ENCODE measurements at places on chromosomes 5 and 9.

DNA sequence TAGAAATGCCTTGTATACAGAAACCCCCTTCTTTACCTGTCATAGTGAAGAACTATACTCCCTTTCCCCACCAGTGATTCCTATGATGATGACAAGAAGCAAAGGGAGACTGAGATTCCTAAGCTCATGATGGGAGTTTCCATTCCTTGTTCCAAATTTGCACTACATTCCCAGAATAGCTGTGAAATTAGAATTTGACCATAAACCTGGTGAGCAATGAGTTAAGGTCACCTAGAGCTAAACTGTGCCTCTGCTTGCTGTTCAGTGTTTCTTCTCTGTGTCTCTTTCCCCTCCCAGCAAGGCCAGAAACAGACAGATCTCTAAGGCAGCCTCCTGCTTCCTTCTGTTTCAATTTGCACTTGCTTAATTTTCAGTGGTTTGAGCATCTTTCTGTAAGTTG lies 332.1 kb downstream of the PIK3R1 start:
- DNase-seq: no peak

GRCh38 chr9:130844044-130844451 lies 9.0 kb downstream of the ABL1 start:
- no peak for DNase-seq

GRCh38 chr9:121399883-121400607 lies 30.0 kb upstream of the STOM start:
- peak; percentile 24 for DNase-seq

DNA sequence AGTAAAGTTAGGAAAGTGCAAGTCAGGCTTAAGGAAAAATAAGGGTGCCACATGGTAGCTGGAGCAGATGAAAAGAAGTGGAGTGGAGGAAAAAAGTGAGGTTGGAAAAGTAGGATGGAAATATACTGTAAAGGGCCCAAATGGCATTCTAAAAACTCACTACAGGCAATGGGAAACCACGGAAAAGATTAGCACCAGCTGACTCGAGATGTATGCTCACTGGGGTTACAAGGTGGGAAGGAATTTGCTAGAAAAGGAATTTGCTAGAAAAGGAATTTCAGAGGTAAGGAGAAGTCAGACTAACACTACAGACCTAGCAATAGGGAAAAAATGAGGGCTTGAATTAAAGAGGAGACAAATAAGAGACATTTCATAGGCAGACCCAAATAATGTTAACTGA lies 3.6 kb downstream of the PSMD5 start:
- peak; percentile 25 for DNase-seq

DNA sequence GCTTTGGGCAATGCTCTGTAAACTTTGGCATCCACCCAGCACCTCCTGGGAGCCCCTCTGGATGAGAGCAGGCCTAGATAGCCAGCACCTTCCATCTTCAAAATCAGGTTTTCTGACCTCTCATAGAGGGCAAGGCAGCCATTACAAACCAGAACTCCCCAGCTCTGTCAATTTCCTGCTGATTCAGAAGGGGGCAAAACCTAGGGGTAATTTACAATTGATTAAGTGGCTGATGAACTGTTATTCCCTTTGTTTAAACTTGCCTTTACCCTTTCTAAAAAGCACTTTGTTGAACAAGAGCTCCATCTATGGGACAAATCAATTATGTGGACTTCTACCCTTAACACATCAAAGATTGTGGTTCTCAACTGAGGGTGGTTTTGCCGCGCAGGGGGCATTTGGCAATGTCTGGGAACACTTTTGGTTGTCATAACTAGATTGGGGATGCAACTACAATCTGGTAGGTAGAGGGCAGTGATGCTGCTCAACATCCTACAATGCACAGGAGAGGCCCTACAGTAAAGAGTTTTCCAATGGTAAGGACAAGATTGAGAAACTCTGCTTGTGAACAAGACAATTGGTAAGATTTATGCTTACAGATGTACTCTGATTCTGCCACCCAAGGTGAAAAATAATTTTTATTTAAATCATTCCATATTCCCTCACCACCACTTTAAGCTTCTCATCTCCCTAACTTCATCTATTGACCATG lies 184.1 kb downstream of the MARCHF11 start:
- DNase-seq: peak; percentile 22

- DNase-seq: no peak
Observed at GRCh38 chr5:96279801-96280542, 153.1 kb downstream of the PCSK1 start.

DNA sequence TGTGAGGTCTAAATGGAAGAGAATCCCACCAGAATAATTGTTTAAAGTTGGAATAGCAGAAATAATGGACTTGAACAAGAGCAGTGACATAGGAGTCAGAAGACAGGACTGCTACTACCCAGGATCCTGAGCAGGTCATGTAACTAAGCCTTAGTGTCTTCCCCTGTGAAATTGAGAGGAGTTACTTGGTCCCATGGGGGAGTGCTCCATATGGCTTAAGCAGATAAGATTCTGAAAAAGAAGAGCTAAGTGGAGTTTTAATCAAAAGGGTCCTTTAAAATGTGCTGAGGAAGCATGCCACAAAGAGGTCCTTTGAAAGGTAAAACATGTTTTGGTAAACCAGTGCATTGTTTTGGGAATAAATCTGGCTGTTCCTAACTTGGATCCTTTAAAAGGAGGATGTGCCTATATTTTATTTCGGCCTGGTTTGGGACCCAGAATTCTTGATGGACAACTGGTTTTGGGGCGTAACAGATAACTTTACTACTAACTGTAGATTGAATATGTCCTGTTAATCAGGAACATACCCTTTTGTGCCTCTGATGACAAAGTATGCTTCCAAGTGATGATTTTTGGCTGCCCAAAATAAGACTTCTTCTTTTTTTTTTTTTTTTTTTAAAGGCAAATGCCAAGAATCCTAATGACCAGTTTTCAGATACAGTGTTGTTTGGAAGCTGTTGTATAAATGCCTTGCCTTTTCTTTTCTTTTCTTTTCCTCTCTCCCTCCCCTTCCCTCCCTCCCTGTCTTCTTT lies 5.7 kb downstream of the RCL1 start:
- DNase-seq: no peak

- DNase-seq: no peak
Observed at GRCh38 chr5:168683927-168684295, 104.7 kb upstream of the PANK3 start.

DNA sequence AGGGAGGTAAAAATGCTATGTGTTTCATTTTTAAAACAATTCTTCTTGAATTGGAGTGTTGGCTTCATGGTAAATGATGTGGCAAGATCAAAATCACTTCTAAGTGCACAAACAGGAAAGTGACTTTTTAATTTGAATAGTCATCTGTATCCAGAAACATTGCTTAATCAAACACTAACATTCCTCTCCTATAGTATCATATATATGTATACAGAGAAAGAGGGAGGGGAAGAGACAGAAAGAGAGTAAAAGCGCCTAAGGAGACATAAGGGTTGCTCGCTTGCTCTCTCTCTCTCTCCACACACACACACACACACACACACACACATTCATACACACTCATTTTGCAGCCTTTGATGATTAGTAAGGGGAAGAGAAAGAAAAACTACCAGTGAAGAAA lies 95.4 kb upstream of the PRDM9 start:
- no peak for DNase-seq

DNA sequence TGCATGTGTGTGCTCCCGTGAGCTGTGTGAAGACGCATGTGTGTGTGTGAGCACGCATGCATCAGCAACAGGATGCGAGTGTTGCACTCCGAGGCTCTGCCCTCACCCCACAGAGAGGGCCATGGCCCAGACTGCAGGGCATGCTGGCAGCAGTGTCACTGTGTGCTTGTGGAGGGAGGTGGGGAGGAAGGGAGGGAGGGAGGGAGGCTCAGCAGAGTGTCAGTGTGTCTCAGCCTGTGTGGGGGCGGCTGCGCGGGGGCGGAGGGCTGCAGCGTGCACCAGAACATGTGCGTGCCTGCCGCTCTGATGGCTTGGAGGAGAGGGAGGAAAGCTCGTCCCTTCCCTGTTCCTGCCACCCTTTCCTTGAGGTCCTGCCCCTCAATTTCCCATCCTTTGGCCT lies 5.3 kb downstream of the CAMK2A start:
- DNase-seq: no peak

DNA sequence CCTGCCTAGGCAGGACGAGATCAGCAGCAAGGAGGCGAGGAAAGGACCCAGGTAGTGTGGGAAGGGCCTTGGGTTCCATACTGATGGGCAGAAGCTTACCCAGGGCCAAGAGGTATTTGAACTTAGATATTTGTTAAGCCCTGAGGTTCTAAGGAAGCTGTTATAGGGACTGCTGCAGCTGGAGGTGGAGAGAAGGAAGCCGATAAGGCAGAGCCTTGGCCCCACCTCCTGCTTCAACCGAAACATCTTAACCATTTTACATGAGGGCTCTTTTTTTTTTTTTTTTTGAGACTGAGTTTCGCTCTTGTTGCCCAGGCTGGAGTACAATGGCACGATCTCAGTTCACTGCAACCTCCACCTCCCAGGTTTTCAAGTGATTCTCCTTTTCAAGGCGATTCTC lies 8.6 kb upstream of the AQP3 start:
- no peak for DNase-seq

DNA sequence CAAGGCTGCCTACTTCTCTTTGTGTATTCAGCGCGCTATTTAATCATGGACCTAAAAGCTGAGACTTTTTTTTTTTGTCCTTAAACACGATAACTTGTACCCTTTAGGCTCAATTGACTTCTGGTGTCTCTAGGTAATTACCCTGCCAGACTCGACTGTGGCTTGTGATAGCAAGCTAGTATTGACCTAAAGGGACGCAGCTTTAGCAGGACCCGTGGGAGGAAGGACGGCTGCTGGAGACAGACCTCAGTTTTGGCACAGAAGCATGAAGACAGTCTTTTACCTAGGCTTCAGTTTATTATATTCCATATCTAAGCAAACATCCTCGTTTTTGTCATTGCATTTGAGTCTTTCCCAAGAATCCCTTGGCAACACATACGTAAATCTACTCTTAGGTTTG lies 115.3 kb downstream of the SMC2 start:
- no peak for DNase-seq

GRCh38 chr9:107742531-107743309 lies 253.2 kb upstream of the KLF4 start:
- DNase-seq: no peak

GRCh38 chr5:652773-653350 lies 40.3 kb downstream of the TPPP start:
- DNase-seq: no peak

DNA sequence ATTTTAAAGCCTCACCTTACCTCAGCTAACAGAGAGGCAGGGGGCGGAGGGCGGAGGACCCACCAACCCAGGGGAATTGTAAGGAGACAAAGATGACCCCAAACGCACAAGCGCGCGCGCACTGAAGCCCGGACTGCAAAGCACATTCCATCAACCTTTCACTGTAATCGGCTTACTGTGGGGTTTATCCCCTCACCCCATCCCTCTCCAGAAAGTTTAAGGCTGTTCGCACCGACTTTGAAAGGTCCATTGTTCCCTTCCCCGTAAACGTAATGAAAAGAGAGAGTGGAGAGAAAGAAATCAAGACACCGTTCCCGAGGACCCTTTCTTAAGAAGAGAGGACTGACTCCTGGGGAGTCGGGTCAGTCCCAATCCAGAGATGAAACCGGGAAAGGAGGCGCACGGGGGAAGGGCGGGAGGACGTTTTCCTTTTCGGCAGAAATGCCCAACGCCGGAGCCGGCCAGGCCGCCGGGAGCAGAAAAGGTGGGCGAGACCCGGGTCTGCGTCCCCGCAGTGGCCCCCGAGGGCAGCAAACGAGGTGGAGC lies 464 bp downstream of the CEMIP2 start:
- peak; percentile 32 for DNase-seq

- peak; percentile 53 for DNase-seq
Observed at GRCh38 chr5:126656401-126657007, 55.8 kb downstream of the PHAX start.

- DNase-seq: no peak
Observed at GRCh38 chr5:17852111-17852510, 217.9 kb downstream of the TAF11L14 start.

- DNase-seq: peak; percentile 71
Observed at GRCh38 chr9:111621895-111622480, 9.1 kb upstream of the DNAJC25 start.

DNA sequence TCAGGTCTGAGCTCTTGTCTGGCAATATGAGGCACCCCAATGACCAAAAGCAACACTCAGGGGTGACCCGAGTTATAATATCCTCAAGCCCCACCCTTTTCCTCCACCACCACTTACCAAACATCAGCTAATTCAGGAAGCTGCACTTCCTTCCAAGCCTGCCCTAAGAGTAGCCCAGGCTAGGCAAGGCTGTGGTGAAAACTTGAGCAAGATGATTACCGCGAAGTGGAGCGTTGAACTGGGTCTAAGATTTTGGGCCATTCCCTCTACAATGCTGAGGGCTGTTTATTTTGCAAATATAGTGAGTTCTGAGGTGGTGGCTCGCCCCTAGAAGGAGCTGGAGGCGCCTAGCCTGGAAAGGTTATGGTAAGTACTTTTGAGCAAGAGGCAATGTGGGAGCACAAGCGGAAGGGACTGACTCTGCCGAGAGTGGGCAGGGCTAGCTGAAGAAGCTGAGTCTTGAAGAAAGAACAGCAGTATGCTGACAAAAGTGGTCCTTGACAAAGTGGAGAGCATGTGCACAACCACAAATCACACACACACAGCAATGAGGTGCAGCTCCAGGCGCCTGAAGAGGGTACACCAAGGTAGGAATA lies at the start of gene HK3:
TSS of gene HK3 (minus strand) at position 51 of the 596 bp plus-strand sequence. CDS start 3,187 bp downstream, outside the sequence.
- no peak for DNase-seq

DNA sequence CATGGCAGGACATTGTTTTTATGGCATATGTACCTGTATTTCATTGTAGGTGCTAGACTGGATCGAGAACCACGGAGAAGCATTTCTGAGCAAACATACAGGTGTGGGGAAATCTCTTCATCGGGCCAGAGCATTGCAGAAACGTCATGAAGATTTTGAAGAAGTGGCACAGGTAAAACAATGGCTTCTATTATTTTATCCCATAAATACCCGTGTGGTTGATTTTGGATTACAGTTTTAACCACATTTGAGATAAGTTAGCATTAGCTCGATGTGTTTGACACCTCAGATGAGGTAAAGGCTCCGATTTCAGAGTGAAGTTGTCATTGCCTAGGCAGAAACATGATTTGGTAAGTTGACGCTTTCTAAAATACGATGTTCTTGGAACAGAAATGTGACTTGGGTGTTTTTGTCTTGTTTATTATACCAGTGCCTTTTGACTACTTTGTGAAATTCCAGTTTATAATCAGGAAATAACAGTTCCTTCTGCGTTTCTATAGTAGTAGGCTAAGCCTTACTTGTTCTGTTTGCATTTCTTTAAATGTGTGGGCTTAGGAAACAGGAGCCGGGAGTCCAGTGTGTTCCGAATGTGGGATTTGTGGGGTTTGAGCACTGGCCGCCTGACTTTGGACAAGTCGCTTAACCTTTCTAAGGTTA lies 187.7 kb downstream of the TRIO start:
- no peak for DNase-seq

- DNase-seq: no peak
Observed at GRCh38 chr9:4171261-4171900, 128.5 kb downstream of the GLIS3 start.

GRCh38 chr5:116529615-116530014 lies 45.0 kb downstream of the SEMA6A start:
- no peak for DNase-seq

GRCh38 chr5:95445995-95446394 lies 54.8 kb downstream of the FAM81B start:
- DNase-seq: peak; percentile 12

All from AG08396 (cell line).